H4 (cell line): ENCODE measurements at places on chromosomes 6 and 20. TPM values are rescaled to one million over a fixed set of nuclear protein-coding genes. Genes with fewer than 3 reads are reported as not detected.

DACT2 gene
- not detected in 2 replicates for total RNA-seq

RSPH3 gene
- total RNA-seq = 1.3 and 2.1 TPM in 2 replicates

GJA10 gene
- not detected in 2 replicates for total RNA-seq

TSHZ2 gene
- 0.33 and 1.4 TPM in 2 replicates for total RNA-seq

DEFB132 gene
- not detected in 2 replicates for total RNA-seq

KCNG1 gene
- 11.3 and 24.5 TPM in 2 replicates for total RNA-seq

OOEP gene
- total RNA-seq = not detected in 2 replicates

XKR7 gene
- not detected in 2 replicates for total RNA-seq

ARFGAP1 gene
- 17.0 and 19.6 TPM in 2 replicates for total RNA-seq

COX7A2 gene
- total RNA-seq = 526 and 652 TPM in 2 replicates

PRR18 gene
- total RNA-seq = not detected in 2 replicates

PSORS1C2 gene
- total RNA-seq = not detected in 2 replicates

AKAP7 gene
- 2.9 and 3.2 TPM in 2 replicates for total RNA-seq

OLIG3 gene
- total RNA-seq = not detected in 2 replicates

MAS1 gene
- not detected in 2 replicates for total RNA-seq

HLA-DQB2 gene
- not detected in 2 replicates for total RNA-seq

TMC2 gene
- not detected in 2 replicates for total RNA-seq

B4GALT5 gene
- 13.3 and 15.4 TPM in 2 replicates for total RNA-seq

ZFP57 gene
- total RNA-seq = not detected in 2 replicates

SMOC2 gene
- total RNA-seq = 0.08 and 0.66 TPM in 2 replicates

RGS17 gene
- 1.1 and 1.5 TPM in 2 replicates for total RNA-seq

QKI gene
- total RNA-seq = 33.6 and 59.4 TPM in 2 replicates

APCDD1L gene
- total RNA-seq = 1.5 and 1.7 TPM in 2 replicates

CPNE5 gene
- total RNA-seq = not detected in 2 replicates

HMGCLL1 gene
- 0.19 TPM in 1 of 2 replicates, not detected in the other for total RNA-seq
